ENCODE measurements at places on chromosomes 12 and 14.

DNA sequence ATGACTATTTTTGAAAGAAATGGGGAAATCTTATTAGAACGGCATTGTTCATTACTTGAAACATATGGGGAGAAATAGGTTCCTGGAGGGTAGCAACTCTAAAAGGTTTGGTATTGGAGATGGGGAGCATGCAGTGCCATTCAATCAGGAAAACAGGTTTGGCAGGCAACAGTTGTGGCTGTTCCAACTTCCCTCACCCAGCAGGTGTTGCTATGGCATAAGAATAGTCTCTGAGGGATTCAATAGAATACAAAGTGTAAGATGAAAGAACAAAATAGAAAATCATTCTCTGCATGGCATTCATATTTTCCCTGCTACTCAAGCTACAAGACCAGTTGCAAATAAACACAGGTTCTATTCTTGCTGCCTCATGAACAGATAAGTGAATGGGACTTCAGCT, 393.3 kb upstream of the RPL10L start:
- no peak for DNase-seq

- no peak for DNase-seq
These were observed 2.4 kb upstream of the MLEC start for GRCh38 chr12:120684523-120684932.

- DNase-seq, result no peak
These were observed 196.2 kb downstream of the SLC38A4 start for GRCh38 chr12:46629331-46630229.

- DNase-seq, result no peak
These were observed 214.6 kb upstream of the TMEM132C start for GRCh38 chr12:128052331-128052730.

DNA sequence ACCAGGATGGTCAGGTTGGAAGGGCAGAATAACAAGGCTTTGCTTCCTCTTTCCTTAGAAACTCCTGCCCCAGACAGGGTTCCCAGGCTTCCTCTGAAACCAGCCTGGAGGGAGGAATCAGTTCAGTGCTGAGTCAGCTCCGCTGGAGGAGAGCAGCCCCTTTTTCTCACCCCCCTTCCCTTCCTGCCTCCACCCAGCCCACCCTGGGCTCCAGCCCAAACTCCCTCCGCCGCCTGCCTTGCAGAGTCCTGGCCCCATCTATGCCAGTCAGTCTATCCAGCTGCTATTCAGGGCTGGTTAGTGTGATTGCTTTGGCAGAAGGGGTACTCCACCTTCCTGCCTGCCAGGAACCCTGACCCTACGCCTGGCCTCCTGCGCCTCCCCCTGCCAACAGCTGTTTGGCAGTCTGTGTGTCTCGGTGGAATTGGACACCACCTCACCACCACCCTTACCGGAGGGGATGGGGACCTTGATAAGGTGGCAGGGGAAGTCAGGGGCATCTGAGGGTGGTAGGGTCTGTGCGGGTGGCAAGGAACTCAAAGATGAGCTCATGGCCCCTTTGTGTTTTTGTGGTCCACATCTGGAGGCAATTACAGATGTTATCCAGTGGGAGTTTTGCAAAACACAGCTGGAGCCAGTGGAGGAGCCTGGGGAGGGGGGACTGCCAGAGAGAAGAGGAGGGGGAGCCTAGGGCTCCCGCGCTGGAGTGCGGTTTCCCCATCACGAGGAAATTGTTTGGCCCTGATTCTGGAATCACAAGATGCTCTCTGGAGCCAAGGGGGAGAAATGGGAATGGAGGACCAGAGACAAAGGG, 12.2 kb downstream of the MMP14 start:
- peak; percentile 90 for DNase-seq

GRCh38 chr12:52363111-52363679, 4.1 kb downstream of the KRT85 start:
- no peak for DNase-seq

- DNase-seq, result no peak
These were observed 184.3 kb upstream of the USP15 start for GRCh38 chr12:62075870-62076269.

DNA sequence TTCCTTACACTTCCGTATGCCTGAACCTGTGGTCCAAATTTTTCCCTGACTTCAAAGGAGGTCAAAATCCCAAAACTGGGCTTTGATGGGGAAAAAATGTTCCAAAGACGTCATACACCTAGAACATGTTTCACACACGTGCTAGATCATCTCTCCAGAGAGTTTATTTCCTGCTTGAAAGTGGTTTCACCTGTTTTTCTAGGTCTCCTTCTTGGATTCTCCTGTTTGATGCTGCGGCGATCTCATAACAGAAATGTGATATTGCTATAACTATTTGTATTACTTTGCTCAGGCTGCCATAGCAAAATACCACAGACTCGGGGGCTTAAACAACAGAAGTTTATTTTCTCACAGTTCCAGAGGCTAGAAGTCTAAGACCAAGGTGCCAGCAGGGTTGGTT, 19.7 kb upstream of the TMCC3 start:
- no peak for DNase-seq

DNA sequence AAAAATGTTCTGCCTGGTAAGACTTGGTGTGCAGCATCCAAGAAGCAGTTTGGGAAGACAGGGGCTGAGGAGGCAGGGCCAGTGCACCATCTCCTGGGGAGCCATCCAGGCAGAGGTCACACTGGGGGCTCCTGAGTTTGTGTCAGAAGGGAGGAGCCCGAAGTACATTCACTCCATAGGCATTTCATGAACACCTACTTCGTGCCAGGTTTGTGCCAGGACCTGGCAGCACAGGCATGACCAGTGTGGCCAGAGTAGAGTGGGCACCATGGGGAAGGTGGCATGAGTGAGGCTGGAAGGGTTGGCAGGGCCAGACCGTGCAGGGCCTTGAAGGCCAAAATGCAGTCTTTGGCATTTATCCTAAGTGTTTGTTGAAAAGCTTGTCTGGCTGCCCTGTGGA, 86.5 kb upstream of the RIN3 start:
- DNase-seq, result no peak

DNA sequence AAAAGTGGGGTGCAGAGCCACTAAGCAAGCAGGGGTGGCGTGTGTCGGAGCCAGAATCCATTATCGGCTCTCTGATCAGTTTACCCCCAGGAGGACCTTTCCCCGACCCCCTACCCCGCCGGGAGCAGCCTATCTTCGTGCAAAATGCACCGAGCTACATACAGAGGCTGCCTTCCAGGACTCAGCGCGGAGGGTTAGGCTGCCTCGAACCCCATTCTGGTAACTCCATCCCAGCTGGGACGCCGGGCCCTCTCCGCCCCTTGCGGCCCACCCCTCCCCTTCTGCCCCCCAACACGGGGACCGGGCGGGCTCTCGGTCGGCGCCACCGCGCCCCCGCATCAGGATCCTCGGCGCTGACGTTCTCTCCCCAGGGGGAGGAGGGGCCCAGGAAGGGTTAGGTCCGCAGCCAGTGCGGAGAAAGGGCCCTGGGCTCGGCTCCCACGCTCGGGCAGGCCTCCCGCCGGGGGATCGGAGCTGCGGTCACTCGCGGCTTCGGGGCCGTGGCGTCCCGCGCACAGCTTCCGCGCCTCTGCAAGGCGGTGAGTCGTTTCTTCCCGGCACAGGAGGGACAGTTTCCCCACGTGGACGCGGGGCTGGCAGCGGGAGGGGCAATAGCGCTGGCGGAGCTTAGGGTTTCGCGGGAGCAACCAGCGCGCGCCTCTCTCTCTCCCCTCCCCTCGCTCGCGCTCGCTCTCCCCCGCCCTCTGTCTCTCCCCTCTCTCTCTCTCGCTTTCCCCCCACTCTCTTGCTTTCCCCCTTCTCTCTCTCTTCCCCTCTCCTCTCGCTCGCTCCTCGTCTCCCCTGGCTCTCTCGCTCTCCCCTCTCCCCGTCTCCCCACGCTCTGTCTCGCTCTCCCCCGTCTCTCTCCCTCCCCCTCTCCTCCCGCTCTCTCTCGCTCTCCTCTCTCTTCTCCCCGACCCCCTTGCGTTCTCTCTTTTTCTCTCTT, 12.5 kb upstream of the MAP3K9 start:
- DNase-seq, result no peak

DNA sequence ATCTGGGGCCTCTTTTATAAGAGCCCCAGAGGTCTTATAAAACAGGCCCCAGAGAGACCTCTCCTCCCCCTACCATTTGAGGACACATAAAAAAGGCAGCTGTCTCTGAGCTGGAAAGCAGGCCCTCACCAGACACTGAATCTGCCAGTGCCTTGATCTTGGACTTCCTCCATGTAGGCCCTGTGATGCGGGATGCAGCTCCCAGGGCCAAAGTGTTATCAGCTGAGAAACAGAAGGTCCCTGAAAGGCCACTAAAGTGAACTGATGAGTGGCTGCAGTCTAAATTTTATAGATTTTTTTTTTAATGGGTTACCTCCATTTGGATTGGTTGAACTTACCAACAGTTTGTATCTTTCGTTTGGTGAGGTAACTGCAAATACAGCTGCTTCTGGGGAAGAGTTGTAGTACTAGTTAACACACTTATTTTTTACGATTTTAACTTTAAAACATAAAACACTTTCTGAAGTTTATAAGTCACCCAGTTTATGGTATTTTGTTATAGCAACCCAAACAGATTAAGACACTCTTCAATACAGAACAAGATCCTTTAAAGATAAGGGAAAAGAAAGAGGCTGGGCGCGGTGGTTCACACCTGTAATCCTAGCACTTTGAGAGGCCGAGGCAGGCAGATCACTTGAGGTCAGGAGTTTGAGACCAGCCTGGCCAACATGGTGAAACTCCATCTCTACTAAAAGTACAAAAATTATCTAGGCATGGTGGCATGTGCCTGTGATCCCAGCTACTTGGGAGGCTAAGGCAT, 5.6 kb upstream of the GUCY2C start:
- DNase-seq, result no peak

- DNase-seq, result no peak
These were observed 7.0 kb upstream of the KRAS start for GRCh38 chr12:25257590-25258324.

GRCh38 chr12:122028905-122029560, 7.3 kb downstream of the BCL7A start:
- no peak for DNase-seq

DNA sequence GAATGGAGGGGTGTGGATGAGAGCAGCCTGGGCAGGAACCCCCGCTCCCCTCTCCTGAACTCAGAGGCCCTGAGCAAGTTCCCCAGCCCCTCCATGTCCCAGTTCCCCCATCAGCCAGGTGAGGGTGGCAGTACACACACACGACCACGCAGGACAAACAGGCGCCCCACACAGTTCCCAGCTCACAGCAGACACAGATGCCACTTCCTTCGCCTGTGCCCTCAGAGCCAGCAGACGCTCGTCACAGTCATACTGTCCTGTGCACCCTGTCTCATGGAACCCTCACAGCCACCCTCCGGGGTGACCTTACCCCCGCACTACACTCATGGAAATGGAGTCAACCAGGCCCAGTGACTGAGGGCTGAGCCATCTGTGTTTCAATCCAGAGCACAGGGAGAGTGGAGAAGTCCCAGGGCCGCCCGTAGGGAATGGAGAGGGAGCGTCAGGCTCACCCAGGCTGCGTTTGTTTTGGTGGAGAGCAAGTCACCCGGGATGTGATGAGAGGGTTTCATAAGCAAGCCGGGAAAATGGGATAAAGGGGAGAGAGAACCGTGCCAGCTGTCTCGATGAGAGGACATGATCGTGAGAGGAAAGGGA, 47.5 kb upstream of the DYNC1H1 start:
- no peak for DNase-seq

DNA sequence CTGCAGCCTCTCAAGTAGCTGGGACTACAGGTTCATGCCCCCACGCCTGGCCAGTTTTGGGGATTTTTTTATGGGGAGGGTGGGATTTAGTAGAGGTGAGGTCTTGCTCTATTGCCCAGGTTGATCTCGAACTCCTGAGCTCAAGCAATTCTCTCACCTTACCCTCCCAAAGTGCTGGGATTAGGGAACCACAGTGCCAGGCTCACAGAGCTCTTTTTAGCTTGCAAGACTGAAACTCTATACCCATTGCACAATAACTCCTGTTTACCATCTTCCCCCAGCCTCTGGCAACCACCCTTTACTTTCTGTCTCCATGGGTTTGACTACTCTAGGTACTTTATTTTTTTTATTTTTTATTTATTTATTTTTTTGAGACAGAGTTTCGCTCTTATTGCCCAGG, 25.7 kb upstream of the CDK17 start:
- no peak for DNase-seq

GRCh38 chr12:116673681-116674111, 64.2 kb downstream of the SPRING1 start:
- no peak for DNase-seq

DNA sequence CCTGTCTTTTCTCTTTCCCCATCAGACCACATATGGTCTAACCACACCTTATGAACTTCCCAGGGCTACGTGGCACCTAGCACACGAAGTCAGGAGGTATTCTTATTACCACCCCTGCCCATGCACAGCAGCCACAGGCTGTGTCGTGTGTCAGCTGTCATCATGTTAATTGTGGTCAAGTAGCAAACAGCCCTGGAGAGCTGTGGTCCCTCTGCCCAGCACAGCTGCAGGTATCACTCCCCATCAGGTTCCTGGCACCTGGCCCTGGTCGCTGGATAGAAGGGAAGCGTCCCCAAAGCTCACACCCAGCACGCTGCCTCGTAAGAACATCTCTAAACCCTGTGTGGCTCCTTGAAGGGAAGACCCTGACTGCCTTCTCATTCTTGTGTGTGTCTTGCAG, 45.4 kb downstream of the CLMN start:
- DNase-seq, result no peak

GRCh38 chr12:76504606-76505005, 55.0 kb downstream of the OSBPL8 start:
- DNase-seq, result no peak

- peak; percentile 71 for DNase-seq
These were observed 96.1 kb downstream of the TMX1 start for GRCh38 chr14:51335961-51336723.

GRCh38 chr12:104010606-104011169, 39.3 kb downstream of the GLT8D2 start:
- no peak for DNase-seq

DNA sequence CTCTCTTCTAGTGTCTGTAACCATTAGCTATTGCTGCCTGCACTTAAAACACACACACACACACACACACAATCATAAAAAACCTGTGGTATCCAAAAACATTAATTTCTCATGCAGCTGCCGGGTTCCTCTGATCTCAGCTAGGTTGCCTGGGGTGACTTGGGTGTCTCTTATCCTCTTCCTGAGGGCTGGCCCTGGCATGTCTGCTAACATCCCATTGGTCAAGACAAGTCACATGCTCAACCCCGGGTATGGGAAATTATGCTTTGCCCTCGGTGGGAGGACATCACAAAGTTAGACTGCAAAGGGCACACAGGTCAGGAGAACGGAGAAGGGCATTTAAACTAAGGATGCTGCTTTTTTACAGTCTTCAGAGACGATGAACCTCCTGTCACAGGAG, 55.7 kb downstream of the TRPV4 start:
- DNase-seq, result no peak

DNA sequence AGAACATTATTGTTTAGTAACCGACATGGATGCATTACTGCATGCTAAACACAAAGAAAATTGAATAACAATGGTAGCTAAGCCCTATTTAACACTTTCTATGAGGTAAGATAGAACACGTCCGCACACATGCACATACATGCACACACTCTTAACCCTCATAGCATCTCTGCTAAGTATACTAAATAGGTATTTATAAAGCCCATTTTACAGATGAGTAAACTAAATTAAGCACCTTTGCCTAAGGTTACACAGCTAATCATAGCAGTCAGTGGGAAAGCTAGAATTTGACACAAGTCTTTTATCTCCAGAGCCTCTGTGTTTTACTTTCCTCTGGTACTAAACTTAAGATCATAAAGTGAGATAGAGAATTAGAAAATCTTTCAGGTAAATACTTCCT, 435.0 kb downstream of the EGLN3 start:
- DNase-seq, result no peak

Data from forelimb muscle (tissue), 1 donor.